ENCODE measurements at places on chromosomes 5 and 9.

DNA sequence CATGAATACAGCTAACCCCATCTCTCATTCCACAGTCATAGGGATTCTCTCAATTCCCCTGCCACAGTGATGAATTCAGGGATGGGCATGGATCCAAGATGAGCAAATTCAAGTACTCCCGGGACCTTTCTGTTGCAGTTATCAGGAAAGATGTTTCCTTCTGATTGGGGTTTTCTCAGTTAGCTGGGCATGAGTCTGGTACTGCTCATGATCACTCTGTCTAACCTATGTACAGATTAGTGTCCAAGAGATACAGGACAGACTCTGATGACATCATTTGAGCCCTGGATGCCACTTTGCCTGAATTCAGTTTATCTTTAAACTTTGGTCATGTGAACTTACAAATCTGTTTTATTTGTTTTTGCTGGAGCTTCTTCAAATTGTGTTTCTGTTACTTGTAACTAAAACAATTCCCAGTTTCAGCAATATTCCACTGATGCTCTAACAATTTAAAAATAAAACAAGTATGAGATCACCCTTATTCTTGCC lies 257.7 kb upstream of the KLF9 start:
- DNase-seq: no peak

DNA sequence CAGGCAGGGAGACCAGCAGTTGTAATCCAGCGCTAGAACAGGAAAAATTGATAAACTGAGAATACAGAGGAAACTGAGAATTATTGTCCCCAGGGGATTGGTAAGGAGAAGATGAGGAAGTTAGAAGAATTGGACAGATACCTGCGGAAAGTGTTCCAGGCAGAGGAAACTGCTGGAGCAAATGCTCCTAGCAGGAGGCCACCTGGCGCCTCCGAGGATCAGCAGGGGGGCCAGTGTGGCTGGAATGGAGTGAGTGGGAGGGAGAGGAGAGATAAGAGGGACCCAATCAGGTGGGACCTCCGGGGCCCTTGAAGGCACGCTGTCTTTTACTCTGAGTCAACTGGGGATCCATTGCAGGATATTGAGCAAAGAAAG lies 695 bp upstream of the ANXA6 start:
- no peak for DNase-seq

GRCh38 chr5:64331597-64332277 lies 166.1 kb downstream of the RNF180 start:
- DNase-seq: no peak

DNA sequence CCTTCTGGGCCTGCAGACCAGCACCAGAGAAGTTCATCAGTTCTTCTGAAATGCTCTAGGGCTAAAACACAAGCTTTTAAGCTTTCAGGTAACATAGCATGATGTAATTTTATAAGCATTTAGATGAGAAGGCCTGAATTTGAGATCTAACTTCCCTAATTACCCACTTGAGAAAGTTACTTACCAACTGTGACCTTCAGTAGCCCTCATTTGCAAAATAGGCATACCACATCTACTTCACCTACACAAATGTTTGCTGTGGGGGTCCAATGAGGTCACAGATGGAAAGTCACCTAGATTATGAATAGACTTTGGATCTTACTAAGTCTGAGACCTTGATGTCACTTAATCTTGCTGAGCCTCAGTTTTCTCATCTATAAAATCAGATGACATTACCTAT lies 36.5 kb downstream of the FBXO10 start:
- no peak for DNase-seq

- DNase-seq: no peak
Observed at GRCh38 chr9:69076550-69076949, 41.0 kb downstream of the FXN start.

DNA sequence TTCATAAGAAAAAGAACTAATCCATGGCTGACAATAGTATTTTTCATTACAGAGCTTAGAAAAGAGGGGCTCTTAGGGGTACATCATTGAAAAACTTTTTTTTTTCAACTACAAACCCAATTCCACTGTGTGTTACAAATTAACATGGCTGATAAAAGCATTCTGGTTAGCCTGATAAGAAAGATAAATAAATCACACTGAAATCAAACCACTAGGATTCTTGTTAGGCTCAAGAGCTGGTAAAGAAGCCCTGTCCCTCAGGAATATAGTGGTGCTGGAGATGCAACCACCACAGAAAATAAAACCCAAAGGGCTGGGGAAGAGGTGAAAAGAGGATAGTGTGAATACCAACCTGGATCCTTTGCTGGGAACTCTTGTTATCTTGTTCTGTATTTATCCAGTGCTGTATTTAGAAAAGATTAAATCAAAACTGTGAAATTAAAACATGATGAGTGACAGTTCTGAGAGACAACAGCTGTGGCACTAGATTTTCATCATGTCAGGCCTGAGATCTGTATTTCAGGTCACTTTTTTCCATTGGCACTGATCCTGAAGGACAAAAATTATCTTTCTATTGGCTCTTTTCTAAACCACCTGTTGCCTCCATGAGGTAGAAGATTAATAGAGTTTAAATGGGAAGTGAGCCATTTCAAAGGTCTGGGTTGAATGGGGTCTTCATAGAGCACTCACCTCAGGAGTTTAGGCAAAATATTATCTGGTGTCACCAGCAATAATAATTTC lies 118.6 kb downstream of the ARRDC3 start:
- DNase-seq: no peak

DNA sequence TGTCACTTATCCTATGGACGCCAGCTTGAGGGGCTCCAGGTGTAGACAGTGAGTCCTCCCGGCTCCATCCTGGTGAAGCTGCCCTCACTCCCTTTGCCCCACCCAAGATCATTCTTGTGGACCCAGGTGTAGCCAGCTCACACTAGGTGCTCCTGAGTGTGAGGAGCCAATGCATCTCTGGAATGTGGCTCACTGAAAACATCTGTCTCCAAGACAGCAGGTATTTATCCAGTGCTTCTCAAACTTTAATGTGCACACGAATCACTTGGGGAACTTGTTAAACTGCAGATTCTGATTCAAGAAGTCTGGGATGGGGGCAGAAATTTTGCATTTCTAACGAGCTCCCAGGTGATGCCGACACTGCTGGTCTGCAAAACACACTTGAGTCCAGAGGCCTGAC lies 13.5 kb upstream of the ENC1 start:
- DNase-seq: no peak

GRCh38 chr5:76762484-76762883 lies 46.6 kb downstream of the F2R start:
- no peak for DNase-seq

GRCh38 chr5:96008987-96009647 lies 47.5 kb upstream of the ELL2 start:
- DNase-seq: no peak

- DNase-seq: no peak
Observed at GRCh38 chr5:64765804-64766504, 2.5 kb downstream of the SREK1IP1 start.

DNA sequence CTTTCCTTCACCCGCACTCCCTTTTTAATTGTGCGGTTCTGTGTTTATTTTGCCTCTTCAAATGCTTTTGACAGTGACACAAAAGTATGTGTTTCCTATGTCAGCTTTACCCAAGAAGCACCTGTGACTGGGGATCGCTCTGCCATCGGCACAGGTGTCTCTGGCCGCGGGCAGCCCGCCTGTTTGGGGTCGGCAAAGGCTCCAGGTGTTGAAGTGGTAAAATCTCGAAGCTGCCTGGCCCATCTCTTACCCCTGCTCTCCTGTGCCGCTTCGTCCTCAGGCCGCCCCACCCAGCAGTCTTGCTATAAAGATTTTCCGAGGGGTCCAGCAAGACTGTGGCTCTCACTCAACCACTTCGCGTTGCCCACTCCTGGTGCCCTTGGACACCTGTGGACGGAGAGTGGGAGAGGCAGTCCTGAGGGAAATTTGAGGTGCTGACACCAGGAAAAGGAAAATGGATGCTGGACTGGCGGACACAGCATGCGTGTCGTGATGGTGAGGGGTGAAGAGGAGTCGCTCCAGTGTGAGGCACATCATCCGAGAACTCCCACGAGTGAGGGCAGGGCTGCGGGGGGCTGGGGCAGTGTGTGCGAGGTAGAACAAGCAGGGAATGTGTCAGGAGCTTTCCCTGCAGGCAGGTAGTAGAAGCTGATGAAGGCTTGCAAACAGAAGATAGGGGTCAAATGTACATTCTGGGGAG lies 29.1 kb upstream of the CEP72 start:
- DNase-seq: no peak

DNA sequence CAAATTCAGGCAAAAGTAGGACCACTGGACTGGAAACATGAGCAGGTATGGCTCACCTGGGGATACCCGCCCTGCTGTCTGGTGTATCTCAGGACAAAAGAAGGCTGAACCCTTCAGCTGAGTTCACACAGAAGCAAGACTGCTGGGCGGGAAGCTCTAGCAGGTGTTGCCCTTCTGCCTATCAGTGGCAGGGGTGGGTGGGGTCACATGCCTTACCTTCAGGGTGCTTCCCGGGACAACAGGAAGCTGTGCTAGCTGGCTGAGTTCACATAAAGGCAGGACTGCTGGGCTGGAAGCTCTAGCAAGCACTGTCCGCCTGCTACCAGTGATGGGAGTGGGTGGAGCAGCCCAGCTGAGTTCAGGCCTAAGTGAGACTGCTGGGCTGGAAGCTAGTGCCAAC lies 498.8 kb upstream of the ZNF608 start:
- no peak for DNase-seq

- no peak for DNase-seq
Observed at GRCh38 chr9:106404137-106404536, 458.8 kb upstream of the ZNF462 start.

GRCh38 chr5:135016861-135017290 lies 17.2 kb downstream of the PITX1 start:
- no peak for DNase-seq

DNA sequence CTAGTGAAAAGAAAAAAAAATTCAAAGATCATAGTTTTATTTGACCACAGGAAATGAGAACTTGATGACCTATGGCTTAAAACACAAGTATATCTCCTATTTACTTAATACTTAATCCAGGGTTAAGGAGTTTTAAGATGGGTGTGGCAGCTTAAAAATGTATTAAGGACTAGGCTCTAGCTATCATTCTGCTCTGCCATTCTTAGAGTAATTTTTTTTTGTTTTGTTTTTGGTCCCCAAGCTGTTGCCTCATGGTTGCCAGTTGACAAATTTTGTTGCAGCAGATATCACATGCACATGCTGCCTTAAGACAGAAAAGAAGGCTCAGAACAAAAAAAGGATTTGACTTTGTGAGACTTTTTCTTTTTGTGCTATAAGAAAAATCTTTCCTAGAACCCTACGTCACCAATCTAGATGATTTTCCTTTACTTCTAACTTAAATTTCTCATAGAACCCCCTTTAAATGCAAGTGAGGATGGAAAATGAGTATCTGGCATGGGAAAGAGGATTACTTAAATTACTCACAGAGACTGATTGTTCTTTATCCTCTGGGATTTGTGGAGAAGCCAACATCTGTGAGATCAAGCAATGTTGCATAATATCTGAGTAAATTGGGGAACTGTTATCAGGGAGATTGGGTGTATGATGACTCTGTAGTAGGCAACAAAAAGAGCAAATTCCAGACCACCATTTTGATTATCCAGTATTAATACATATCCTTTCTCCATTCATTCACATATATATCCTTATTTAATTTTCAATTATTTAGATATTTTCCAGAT lies 364.7 kb upstream of the CD180 start:
- no peak for DNase-seq

- no peak for DNase-seq
Observed at GRCh38 chr5:139251281-139251687, 42.3 kb upstream of the MATR3 start.

DNA sequence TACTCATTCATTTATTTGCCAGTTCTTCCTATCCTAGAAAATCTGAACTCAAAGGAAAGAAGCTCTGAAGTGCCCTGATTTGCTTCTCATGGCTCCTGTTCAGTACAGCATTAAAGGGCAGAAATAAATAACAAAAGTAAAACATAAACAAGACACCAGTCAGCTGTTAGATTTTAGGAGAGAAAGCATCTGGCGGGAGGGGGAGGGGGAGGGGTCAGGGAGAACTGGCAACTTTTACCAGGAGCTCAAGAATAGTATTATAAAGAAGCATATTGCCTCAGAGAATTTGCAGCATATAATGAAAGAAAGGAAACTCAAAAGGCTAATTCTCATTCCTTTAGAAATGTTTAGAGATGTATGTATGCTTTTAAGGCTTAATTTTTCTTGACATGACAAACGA lies 68.1 kb downstream of the SEMA6A start:
- no peak for DNase-seq

- DNase-seq: no peak
Observed at GRCh38 chr9:109414125-109414785, 83.9 kb downstream of the PTPN3 start.

DNA sequence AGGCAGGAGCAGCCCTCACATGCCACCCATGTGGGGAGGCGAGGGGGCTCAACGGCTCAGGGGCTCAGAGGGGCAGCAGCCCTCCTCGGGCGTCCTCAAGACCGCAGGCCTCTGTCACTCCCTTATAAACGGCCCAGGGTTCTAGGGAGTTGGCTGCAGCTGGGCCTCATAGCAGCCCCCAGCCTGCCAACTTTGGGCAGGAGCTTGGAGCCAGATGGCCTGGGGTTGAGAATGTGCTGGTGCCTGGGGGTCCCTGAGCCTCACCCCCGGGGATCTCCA lies 51.0 kb upstream of the RNU6ATAC start:
- no peak for DNase-seq

GRCh38 chr5:68325065-68325580 lies 109.6 kb downstream of the PIK3R1 start:
- no peak for DNase-seq

GRCh38 chr5:175773534-175774070 lies 97.8 kb upstream of the CPLX2 start:
- DNase-seq: no peak

DNA sequence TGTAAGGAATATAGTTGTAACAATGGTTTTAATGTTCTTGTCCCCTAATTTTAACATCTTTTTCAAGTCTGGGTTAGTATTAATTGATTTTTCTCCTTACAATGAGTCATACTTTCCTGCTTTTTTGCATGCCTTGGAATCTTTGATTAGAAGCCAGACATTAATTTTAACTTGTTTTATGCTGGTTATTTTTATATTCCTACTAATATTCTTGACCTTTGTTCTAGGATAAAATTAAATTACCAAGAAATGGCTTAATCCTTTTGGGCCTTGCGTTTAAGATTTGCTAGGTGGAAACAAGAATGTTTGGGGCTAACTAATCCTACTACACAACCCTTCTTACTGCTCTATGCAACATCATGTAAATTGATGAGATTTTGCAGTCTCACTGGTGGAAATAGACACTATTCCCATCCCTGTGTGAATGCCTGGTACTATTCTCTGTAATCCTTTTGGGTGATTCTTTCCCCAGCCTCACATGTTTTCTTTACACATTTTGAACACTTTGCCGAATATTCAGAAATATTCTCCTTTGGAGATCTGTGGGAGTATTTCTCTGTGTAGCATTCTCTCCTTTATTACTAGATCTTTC lies 47.2 kb downstream of the ZCCHC7 start:
- DNase-seq: no peak

DNA sequence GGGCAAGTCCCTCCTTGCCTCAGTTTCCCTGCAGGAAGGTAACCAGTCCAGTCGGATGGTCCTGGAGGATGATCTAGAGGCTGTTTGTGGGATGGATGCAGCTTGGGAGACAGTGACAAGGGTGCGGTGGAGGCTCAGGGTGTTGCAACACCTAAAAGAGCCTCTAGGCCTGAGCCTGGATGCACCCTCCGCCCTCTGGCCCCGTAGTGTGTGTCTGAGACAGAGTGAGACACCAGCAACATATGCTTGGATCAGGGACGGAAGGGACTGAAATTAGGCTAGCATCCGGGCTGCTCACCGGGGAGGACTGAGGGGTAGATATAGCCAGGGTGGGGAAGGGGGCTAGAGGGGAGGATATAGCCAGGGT lies 1.1 kb downstream of the CRAT start:
- no peak for DNase-seq
